ENCODE measurements at places on chromosomes 7 and 10.

GRCh38 chr10:30093303-30093950 lies 34.0 kb upstream of the JCAD start:
- DNase-seq, result no peak

- DNase-seq, result peak; percentile 91
Observed at GRCh38 chr10:22251751-22252223, 34.0 kb upstream of the EBLN1 start.

DNA sequence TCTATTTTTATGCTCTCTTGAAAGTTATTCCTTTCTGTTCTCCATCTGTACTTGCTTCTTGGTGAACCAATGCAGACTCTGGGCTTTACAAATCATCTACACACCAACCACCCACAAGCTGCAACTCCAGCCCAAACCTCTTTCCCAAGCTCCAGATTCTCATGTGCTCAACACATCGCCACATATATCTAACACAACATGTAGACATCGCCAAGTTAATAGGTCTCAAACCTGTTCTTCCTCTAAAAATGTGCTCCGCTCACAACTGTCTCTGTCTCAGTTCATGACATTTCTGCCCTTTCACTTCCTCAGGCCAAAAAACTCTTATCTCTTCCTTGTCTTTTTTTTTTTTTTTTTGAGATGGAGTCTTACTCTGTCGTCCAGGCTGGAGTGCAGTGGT lies 95.7 kb upstream of the EEPD1 start:
- DNase-seq, result no peak

- DNase-seq, result peak; percentile 18
Observed at GRCh38 chr10:7610026-7610425, 56.7 kb downstream of the ITIH5 start.

- DNase-seq, result no peak
Observed at GRCh38 chr10:59864141-59864962, 42.0 kb downstream of the CCDC6 start.

DNA sequence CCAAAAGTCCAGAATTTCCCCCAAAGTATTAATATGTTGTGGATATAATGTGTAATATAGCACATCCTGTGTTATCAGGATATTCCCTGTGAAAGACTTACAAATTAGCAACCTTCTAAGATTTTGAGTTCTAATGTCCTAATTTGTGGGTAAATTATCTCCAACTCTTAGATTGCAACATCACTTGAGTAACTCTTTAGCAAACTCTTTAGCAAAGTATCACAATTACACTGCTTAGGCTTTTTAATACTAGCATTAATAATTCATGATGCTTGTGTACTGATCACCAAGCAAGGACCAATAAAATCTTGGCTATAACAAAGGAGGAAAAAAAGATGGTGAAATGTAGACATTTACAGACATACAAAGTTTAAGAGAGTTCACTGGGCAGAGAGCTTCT lies 27.7 kb downstream of the HIP1 start:
- DNase-seq, result no peak

DNA sequence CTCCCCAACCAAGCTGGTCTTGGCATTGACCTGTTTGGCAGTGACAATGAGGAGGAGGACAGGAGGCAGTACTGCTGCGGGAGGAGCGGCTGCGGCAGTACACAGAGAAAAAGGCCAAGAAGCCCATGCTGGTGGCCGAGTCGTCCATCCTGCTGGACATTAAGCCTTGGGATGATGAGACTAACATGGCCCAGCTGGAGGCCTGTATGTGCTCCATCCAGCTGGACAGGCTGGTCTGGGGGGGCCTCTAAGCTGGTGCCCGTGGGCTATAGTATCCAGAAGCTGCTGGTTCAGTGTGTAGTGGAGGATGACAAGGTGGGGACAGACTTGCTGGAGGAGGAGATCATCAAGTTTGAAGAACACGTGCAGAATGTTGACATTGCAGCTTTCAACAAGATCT lies 39.1 kb upstream of the ZNF273 start:
- DNase-seq, result no peak

DNA sequence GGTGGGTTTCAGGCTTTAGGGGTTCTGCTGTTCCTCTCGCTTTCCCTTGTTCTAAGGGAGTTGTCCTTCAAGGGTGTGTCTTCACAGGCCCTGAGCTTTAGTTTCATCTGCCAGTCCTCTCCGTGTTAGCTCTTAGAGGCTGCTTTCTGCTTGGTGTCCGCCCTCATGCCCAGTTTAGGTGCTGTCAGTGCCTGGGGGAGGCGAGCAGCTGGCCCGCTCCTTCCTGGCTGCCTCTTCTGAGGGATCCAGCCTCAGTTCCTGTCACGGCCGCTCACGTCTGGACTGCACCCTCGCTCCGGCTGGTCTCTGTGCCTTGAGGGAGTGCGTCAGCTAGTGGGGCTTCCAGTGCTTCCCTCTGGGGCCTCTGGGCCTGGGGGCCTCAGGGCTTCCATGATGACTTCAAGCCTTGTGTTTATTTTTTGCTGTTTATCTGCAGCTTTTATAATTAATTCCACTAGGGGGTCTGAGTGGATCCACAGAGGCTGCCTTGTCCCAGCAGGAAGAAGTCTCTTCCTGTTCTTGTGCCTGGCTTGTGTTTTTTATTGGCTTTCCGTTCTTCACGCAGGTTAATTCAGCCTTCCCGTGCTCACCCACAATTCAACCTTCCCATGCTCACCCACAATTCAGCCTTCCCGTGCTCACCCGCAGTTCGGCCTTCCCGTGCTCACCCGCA lies 33.0 kb downstream of the WDR37 start:
- DNase-seq, result no peak
